ENCODE measurements at places on chromosomes 12 and 14.

- no peak for DNase-seq
Observed at GRCh38 chr14:76917158-76917596, 91.0 kb downstream of the LRRC74A start.

DNA sequence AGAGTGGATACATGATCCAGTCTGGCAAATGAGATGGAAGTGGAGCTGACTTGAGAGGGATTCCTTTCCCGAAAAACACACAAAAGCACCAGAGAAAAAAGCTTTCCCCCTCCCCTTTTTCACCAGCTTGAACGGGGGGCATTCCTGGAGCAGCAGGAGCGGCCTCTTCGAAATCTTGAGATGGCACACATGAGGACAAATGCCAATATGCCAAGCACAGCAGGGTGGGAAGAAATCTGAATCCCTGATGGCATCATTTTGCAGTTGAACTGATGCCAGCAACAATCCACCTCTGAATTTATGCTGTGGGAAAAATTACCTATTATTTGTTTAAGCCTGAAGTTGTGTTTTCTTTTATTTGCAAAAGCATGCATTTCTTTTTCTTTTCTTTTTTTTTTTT, 29.7 kb upstream of the BICD1 start:
- no peak for DNase-seq

DNA sequence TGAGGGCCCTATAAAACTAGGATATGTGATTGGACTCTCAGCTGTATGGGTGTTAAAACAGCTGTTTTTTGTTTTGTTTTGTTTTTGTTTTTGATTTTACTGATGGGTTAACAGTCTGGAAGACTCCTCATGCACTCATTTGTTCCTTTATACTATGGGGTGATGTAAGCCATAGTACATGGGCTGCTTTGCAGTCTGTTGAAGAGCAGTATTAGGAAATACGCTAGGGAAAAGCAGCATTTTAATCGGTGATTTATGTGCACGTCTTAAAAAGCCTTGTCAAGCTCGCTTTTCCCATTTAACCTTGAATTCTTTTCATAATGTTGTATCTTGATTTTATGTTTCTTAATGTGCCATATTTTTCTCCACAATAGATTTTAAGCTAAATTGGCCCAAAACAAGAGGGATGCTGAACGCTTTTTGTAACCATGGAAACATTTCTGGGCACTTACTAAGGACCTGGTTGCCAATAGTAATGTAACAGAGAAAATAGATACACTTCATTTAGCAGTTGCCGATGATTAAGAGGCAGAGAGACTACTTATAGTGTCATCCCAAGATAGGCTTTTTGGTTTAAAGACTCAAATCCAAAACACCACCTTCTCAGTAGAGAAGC, 244.0 kb downstream of the SNAPC1 start:
- DNase-seq = no peak

GRCh38 chr14:90569201-90569600, 172.4 kb downstream of the CALM1 start:
- DNase-seq = no peak

GRCh38 chr12:67354966-67355365, 85.8 kb downstream of the CAND1 start:
- no peak for DNase-seq

GRCh38 chr14:23285530-23286019, 357 bp downstream of the HOMEZ start:
- no peak for DNase-seq

GRCh38 chr14:100476012-100476822, 111.0 kb downstream of the BEGAIN start:
- no peak for DNase-seq

DNA sequence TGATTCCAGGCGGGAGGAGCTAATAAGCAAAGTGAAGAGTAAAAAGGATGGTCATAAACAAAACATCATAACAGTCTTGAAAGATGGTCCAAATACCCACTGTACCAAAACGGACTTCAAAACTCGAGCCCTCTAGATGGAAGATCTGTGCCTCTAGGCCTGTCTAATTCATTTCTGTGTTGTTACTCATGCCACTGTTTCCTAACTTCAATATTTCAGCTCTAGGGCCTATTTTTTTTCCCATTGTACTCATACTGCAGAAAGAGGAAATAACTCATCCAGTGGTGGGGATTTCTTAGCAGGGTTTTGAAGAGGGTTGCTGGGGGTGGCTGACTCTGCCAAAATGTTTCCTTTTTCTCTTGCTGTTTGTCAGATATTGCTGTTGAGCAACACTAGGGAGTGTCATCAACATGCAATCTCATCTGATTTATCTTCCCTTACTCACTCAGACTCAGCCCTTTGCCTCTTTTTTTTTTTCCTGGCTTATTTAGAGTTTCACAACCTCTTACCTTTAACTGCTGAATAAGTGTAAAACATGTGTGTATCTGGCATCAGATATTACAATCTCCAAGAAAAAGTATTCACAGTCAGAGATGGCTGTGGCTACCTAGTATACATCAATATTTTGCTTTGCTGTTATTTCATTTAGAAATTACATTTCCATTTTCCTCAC, 189.6 kb downstream of the DUSP6 start:
- DNase-seq = no peak

DNA sequence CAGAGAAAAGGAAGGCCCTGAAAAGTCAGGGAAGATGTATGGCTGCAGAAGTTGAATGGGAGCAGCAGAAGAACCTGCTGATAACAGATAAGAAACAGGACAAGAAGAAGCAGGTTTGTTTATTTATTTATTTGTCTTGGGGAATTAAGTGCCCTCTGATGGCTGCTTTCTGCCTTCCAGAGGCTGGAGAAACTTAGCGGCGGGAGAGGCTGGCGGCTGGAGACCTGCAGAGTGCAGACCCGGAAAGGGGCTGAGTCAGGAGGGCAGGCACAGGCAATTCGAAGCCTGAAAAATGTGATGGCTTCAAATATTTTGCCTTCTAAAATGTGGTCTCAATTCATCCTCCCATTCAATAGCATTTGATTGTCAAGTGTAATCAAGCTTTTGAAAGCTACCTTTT, 168.2 kb upstream of the GZMB start:
- DNase-seq = no peak

DNA sequence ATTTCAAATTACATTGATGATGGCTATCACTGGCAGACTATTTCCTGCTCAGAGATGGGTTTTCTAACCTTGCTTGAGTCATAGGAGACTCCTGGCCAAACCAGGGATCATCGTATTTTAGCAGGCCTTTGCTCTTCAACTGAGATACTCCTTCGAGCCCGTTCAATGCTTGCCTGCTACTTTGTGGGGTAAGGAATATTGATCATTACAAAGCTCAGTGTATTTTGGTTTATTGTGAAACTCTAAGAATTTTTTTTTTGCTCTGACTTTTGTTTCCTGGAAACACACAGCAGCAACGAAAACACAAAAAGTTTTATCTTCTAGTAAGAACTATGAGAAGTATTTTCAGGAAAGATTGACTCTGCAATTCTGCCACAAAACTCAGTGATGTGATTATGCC, 4.1 kb downstream of the GPRC5D start:
- DNase-seq = no peak

DNA sequence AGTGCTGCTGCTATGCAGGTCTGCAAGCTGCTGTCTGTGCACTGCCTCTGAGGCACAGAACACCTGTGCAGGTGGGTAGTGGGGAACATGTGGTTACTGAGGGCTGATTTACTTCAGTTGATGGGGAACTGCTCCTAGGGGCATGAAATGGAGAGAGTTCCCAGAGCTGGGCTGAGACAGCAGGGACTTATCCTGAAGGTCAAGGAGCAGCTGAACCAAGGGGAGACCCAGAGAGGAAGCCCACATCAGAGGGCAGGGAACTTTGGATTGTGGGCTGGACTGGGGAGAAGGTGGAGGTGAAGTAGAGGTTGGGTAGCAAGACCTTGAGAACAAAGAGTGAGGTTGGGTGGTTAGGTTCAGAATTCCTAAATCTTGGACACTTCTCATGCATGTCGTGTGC, 311.9 kb downstream of the AACS start:
- DNase-seq = no peak

GRCh38 chr12:100474617-100475016, 951 bp downstream of the NR1H4 start:
- DNase-seq = no peak

GRCh38 chr12:2509137-2509536, 285.6 kb upstream of the FKBP4 start:
- DNase-seq = no peak

Data from activated T-cell treated with anti-CD3 and anti-CD28 coated beads, Interleukin-2, amount 50 U/mL, for 1 hour (primary cell).